Naive thymus-derived CD4-positive, alpha-beta T cell (primary cell): ENCODE measurements at places on chromosomes 6 and 20.

- no peak for DNase-seq
Measured at GRCh38 chr6:43105538-43106222, 29.6 kb downstream of the PTK7 start.

DNA sequence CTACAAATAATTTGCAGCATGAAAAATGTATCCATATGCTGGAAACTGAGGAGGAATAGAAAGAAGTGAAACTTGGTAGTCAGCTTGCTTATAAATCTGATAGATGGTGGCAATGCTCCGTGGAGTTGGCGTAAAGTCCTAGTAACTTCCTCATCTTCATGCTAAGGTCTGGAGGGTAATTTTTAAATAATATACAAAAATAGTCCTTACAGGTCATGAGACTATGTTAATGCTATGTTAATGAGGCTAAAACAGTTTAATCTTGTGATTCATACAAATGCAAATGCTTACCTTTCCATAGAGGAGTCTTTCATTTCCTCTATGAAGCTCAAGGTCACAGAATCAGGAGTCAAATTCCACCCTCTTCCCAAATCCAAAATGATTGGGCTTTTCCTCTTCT lies 9.4 kb upstream of the CRIP3 start:
- no peak for DNase-seq

- no peak for DNase-seq
Measured at GRCh38 chr6:21808551-21809242, 215.1 kb downstream of the SOX4 start.

- no peak for DNase-seq
Measured at GRCh38 chr6:47254906-47255305, 54.8 kb downstream of the TNFRSF21 start.

- peak; percentile 52 for DNase-seq
Measured at GRCh38 chr6:137882225-137882961, 15.3 kb downstream of the TNFAIP3 start.

DNA sequence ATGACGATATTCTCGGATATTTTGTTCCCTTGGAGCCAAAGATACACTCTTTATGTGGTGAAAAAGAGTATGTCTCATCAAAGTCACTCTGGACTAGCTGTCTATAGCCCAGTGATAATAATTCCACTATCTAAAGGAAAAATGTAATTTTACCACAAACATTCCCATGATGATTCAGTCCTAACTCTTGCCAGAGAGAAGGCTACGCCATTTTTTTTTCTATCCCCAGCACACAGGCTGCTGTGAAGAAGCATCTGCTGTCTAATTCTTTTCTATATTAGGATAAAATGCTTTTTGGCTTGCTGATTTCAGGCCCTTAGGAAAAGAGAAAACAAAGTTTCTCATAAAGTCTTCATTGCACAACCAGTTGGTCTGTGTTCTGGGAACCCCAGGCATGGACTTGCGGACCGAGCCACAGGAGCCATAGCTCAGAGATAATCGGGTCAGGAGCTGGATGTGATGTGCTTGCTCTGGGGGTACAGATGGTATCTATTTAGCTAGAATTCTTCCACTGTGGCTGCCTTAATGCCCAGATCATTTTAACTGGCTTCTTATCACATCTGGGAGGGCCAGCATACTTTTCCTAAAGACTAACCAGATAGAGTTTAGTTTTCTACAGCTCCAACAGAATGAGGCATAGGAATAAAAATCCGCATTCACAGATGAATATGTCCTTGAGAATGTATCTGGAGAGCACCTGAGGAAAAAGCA lies 683.7 kb upstream of the ID4 start:
- DNase-seq = no peak

GRCh38 chr6:158185729-158186456 lies 17.7 kb downstream of the GTF2H5 start:
- DNase-seq = no peak

GRCh38 chr6:79246891-79247290 lies 12.4 kb upstream of the HMGN3 start:
- DNase-seq = no peak

DNA sequence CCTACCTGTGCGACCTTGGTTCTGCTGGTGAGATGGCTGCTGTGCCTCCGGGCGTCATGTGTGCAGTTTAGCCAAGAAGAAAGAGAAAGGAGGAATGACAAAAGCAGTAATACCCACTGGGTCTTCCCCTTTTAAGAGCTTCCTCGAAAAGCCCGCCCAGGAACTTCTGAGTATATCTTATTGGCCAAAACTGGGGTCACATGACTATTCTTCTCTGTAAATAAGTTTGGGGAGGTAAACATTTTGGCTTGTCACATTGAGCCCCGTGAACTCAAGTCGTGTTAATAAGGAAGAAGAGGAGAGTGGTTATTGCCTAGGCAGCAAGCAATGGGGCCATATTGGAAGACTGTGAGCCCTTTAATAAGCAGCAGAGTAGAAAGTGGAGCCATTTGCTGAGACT lies 130.4 kb upstream of the ECI2 start:
- DNase-seq = no peak

GRCh38 chr6:42724825-42725224 lies 2.4 kb upstream of the PRPH2 start:
- DNase-seq = no peak

DNA sequence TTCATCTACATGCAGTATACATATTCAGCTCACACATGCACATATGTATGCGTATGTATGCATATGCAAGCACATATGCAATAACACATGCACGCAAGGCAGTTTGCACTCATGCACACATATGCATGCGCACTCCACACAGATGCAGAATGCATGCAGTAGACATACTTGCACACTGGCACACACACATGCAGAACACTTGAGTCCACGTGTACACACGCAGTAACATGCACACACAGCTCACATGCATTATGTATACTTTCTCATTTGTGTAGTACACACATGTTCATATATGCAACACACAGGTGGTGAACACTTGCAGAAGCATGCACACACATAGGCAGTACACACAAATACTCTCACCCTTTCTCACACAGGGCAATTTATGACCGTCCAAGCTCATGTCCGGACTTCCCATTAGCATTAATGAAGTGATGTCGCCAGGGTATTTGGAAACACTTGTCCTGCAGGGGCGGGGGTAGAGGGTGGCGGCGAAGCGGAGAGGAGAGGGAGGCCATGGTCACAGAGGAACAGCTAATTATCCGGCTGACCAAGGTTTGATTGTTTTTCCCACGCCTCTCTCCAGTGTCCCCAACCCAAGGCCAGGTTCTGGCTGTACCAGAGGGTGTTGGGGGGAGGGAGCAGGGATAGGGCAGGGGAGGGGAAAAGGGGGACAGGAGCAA lies 91.3 kb downstream of the VEGFA start:
- DNase-seq = no peak

GRCh38 chr6:85810558-85810957 lies 167.9 kb upstream of the SYNCRIP start:
- no peak for DNase-seq

DNA sequence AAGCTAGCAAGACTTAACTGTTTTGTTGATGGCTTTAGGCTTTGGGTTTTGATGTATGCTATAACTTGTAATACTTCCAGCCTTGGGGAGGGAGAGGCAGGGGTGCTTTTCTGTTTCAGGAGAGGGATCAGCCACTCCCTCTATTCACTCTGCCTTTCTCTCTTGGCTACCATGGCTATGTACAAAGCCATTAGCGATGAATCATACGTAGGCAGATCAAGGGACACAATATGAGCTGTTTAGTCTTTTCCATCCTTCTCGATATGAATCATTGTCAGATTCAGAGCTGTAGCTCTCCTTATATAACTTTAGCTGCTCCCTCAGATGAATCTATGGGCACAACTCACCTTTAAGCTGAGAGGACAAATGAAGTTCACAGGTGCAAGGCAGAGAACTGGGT lies 230.6 kb downstream of the TSHZ2 start:
- DNase-seq = no peak

DNA sequence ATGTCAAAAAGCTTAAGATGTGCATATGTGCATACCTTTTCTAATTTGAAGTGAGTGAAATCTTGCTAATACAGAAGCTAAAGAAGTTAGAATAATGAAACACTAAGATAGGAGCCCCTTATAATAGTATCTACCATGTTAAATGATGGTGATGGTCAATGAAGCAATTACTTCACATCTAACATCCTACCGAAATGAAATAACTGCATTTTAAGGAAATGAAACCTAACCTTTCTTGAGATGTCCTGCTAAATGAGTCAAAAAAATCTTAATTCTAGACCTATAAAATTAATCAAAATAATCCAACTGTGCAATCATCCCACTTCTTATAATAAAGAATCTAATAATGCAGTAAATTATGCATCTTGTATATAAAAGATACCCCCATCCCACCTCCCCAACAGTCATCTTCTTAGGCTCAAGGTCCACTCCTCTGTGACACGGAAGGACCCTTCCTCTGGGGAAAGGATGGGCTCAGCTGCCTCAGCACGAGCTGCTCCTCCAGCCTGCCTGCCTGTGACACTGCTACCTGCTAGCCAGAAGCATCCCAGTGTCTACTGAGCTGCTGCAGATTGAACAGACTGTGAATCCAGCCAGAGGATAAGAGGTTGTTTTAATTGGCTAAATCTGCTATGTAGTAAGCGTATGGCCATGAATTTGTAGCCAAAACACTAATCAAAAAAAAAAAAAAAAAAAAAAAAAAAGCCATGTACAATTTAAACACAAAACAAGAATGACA lies 129.6 kb upstream of the BEND3 start:
- DNase-seq = no peak

DNA sequence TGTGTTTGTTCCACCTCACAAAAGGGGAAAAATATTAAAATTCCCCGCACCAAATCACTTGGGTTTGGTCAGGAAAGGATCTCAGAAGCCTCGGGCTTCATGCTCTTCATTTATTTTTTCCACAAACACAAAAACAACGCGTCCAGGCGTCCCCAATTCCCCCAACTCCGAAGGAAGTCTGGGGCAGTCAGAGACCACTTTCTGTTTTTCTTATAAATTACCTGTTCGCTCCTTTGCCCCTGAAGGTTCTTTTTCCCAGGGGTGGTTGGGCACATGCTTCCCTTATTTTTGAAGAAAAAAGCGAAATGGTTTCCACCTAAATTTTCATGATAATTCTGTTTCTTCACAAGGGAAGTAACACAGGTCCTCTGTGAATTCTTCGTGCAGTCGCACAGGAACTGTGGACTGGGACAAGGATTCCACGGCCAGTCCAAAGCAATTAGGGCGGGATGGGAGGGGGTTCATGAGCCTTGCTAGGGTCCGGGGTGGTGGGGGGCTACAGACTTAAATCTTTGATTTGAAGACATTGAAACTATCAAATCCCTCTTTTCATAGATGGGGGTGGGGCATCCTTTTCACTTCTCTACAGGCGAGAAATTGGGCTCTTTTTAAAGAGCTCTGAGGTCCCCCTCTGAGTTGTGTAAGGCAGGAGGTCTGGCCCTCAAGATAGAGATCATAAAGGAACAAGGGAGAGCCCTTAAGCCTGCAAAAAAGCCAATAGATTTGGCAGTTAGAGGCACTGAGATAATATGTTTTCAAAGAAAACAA lies 30.5 kb upstream of the HFE start:
- no peak for DNase-seq

DNA sequence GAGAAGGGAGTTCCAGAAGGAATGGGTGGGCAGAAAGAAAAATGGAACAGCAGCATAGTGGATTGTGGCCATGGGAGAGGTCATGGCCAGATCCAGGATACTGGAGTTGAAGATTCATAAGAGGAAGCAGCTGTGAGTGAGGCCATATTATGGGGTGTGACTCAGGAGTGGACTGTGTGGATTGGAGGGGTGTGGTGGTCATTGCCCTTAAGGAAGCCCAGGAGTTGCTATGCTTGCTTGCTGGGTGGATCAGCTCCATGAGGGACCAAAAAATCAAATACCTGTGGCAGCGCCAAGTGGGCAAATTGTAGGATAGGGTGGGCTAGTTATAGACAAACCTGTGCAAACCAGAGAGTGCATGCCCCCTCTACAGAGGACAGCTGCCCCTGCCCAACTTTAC lies 18.3 kb downstream of the LRRC1 start:
- DNase-seq = no peak

DNA sequence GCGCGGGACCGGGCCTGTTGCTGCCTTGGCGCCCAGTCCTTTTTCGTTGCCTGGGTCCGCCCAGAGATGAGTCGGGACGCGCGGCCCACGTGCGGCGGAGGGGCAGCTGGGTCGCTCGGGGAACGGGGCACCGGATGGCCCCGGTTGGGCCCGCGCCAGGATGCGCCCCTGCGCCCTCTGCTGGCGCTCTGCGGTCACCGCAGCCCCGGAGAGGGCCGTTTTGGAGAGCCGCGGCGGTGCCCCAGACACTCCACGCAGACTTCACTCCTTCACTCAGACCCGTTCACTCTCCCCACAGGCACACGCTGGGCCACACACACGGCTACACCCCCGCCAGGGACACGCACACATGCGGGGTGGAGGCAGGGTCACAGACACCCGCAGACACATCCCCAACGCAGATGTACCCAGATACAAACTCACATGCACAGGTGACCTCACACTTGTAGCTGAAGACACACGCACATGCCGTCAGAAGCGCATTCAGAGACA lies 38.8 kb downstream of the SRC start:
- DNase-seq = peak; percentile 85

GRCh38 chr6:139641376-139641775 lies 266.9 kb upstream of the CITED2 start:
- DNase-seq = no peak

DNA sequence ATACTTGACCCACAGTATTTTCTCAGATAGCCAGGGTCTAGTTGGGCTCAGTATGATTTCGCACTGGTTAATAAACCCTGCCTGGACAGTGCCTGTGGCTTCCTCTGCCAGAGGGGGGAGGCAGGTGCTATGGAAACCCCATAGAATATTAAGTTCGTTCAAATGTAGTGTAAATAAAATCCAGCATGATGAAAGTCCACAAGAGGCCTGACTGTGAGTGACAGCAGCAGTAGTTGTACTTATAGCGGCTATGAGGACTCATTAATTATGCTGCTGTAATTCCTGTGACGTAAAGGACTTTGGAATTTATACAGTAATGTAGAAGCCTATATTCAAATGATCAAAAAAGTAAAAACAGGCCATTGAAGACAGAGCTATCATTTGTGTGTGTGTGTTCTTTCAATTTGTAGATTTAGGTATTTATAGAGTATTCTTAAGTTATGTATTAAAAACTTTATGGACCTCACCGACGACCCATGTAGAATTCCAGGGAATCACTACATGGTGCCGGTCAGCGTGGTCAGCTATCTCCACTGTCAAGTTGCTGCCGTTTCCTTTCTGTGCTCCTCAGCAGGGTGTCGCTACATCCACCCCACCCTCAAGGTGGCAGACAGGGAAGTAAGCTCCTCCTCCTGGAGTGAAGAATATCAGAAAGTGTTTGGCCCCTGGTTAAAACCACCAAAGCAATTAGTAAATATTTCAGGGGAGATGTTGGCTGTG lies 10.0 kb downstream of the PYGB start:
- DNase-seq = no peak
